ENCODE measurements at places on chromosomes 6 and 20.
A peak's percentile ranks its signal among the peaks of the same experiment; 100 is the strongest.

- DNase-seq = no peak
Observed at GRCh38 chr6:115363379-115363778, 697.3 kb downstream of the FRK start.

- peak; percentile 94 for DNase-seq
Observed at GRCh38 chr20:32474967-32475811, 109.9 kb downstream of the NOL4L start.

- no peak for DNase-seq
Observed at GRCh38 chr20:43237651-43238168, 48.0 kb upstream of the PTPRT start.

DNA sequence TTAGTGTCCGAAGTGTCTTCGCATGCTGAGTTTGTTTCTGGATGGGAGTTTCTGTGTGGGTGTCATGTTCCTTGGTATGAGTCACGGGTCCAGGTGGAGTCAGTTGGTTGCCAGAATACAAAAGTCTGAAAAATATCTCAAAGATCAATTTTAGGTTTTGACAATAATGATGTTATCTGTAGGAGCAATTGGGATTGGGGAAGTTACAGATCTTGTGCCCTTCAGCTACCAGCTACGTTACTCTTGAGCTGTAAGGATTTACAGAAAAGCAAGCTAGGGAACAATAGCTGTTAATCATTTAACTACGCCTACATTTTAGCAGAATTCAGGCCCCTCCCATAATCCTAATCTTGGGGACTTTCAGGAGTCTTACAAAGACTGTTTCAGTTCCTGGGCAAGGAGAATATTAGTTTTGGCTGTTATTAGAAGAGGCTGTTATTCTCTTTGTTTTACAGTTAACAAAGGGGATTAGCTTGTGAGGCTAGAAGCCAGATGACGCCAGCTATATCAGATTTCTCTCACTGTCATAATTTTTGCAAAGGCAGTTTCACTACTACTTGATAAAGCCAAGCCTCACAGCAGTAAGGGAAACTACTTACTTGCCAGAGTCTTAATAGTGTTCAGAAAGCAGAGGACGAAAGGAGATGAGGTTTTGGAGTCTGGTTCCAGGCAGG is 15.4 kb upstream of the SLC22A16 start:
- DNase-seq = no peak

DNA sequence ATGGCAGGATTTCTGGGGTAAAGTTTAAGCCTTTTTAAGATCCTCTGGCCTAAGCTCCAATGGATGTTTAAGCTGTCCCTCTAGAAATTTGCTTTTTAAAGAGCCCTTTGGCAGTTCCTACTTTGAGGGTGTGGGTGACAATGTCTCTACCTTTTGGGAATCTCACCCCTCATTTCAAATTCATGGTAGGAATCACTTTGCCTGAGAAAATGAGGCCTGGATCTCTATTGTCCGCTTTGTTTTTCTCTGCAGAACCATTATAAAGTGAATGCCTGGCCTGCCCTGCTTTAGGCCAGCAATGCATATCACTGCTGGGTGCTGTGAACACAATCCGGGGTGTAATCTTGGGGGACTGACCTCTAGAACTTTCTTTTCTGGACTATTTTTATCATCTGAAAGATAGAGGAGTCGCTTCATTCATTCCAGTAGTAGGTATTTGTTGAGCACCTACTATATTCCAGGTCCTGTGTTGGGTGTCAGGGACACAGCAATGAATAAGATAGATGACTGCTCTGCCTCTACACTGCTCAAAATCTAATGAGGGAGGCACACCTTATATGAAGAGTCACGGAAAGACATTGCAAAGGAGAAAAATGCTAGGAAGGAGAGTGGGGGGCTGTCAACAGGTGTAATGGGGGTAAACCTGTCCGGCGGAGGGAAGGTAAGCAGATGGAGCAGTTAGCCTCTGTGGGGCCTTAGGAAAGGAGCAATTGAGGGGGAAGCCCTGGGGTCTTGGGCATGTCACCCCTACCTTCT is 8.6 kb upstream of the COMMD7 start:
- DNase-seq = no peak

- DNase-seq = no peak
Observed at GRCh38 chr20:44171775-44172571, 15.0 kb downstream of the JPH2 start.

- DNase-seq = no peak
Observed at GRCh38 chr20:12276011-12276673, 358.4 kb downstream of the BTBD3 start.

DNA sequence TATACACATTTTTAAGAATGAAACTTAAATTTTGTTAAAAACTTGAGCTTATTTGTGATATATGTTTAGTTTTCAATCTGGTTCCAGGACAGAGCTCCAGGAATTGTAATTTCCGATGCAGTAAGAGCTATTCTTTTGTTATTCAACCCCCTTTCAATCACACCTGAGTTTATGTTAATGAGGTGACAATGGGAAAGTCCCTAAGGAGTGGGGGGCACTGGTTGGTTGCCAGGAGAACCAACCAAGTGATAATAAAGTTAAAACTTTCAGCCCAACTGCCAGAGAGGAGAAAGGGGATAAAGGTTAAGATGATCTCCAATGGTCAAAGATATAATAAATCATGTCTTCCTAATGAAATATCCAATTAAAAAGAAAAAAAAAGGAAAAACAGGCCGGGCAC is 19.8 kb downstream of the MDN1 start:
- DNase-seq = no peak

- DNase-seq = no peak
Observed at GRCh38 chr20:17417225-17417624, 114.0 kb downstream of the BFSP1 start.

DNA sequence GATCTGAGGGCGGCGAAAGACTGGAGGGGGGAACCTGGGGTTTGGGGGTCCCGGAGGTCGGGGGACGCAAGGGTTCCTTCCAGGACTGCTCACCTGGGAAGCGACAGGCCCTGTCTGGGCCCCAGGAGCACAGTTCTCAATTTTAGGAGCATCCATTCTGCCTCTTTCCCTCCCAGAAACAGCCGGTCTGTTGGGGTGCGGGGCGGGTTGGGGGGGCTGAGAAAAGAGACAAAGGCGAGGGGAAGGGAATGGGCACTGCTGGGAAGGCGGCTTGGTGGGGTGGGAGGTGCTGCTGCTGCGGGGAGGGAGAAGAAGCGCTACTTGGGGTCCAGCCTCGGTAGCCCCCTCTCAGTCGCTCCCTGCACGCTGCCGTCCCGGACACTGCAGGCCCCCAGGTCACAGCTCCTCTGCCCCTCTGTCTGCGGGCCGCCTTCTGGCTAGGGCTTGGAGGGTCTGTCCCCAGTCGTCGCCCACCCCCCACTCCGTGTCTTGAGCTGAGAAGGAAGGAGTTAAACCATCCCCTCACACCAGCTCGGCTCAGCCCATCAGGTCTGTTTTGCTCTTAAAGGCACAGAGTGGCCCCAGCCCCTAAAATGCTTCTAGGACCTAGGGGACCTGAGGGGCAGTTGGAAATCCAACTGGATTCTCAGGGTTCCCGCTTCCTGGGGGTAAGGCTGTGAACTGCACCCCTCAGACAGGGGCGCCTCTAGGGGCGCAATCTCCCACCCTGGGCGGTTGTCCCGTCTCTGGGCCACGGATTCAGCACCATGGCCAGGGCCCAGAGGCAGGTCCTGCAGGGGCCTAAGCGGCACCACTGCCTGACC is 690 bp downstream of the GDAP1L1 start:
- DNase-seq = no peak

- no peak for DNase-seq
Observed at GRCh38 chr20:51584737-51585136, 42.2 kb upstream of the NFATC2 start.

GRCh38 chr6:25297823-25298522 is 18.8 kb downstream of the CARMIL1 start:
- DNase-seq = no peak

DNA sequence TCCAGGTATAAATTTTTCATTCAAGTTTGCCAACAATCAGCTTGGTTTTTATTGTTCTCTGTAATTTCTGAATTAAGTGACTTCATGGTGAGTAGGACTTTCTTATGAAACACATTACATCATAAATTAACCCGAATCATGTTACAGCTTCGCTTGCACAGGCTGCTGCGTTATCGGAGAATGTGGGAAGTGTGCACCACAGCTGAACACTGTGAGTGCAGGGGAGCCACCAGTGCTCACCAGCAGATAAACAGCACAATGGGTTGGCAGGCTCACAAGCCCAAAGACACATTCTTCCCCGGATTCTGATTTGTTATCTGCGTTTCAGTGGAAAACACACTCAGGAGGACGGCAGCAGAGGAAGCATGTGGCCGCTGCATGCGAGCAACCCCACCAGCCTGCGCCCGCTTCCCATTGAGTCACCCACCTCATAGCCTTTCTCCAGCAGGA is 121.1 kb downstream of the GMDS start:
- no peak for DNase-seq

- no peak for DNase-seq
Observed at GRCh38 chr20:36847710-36848040, 28.3 kb upstream of the TLDC2 start.

DNA sequence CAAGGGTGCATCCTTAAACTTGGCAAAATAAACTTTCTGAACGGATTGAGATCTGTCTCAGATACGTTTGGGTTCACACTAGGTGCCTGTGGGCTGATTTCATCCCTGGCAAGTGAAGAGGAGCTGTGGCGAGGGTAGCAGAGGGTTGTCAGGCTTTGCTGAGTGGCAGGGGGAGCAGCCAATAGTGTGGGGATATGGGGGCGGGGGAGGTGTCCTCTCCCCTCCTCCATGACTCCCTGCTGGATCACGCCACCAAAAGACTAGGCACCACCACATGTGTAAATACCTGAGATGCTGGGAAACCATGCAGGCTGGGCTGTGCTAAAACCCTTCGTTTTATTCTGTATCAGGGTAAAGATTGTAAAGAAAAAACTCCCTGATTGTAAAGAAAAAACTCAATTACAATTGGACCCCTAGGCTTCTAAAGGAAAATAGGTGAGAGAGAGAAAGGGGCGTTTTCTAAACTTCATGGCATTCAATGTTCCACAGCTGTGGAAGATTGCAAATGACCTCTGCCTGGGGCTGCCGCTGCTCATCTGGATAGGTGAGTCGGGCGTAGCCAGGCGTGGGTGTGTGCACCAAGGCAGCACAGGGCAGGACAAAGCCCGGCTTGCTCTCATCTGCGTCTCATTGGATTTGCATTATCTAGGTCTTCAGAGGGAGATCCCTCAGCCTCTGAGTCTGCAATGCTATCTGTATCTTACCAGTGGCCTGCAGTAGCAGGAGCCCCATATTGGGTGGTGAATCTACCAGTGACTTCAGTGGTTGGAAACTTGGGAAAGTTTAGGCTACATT is 26.9 kb upstream of the ADTRP start:
- DNase-seq = no peak

GRCh38 chr20:57062241-57062640 is 204.2 kb downstream of the BMP7 start:
- DNase-seq = no peak

DNA sequence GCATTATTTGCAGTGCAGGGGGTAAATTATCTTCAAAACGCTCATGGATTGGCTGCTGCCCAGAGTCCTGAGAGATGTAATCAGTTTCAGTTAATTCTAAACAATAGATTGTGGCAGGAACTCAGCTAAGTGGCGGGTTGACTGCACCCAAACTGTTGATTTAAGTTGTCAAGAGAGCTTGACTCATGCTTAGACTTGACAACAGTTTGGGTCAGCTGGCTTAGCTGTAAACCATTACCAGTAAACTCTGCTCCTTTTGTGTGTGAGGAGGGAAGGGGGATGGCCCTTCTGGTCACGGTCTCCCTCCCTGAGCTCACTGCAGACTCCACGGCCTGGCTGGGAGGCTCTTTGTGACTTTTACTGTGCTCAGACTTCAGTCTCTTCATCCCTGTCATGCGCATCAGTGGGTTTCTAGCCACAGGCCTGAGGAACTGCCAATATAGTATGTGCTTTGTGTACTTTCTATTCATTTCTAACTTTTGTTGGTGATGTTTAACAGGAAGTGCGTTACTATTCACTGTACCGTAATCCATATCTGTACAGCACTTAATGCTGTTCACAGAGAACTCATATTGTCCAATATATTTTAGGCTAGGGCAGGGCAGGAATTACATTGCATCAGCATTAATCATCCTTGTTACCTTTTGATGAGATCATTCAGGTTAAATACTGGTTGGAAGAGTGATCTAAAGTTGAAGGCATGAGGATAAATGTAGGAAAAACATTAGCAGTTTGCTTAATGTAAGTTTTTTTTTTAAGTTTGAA is 488.3 kb downstream of the CDKAL1 start:
- DNase-seq = no peak

DNA sequence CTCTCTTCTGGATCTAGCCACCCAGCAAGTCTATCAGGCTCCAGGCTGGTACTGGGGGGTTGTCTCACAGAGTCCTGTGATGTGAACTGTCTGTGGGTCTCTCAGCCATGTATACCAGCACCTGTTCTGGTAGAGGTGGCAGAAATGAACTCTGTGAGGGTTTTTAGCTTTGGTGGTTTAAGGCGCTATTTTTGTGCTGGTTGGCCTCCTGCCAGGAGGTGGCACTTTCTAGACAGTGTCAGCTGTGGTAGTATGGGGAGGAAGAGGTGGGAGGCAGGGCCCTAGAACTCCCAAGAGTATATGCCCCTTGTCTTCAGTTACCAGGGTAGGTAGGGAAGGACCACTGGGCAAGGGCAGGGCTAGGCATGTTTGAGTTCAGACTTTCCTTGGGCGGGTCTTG is 75.8 kb downstream of the SNAP91 start:
- no peak for DNase-seq

- no peak for DNase-seq
Observed at GRCh38 chr6:127147534-127147933, 29.1 kb downstream of the RSPO3 start.

GRCh38 chr20:1933465-1933870 is 38.3 kb downstream of the SIRPA start:
- no peak for DNase-seq

GRCh38 chr6:135832166-135832565 is 19.3 kb upstream of the PDE7B start:
- DNase-seq = no peak

DNA sequence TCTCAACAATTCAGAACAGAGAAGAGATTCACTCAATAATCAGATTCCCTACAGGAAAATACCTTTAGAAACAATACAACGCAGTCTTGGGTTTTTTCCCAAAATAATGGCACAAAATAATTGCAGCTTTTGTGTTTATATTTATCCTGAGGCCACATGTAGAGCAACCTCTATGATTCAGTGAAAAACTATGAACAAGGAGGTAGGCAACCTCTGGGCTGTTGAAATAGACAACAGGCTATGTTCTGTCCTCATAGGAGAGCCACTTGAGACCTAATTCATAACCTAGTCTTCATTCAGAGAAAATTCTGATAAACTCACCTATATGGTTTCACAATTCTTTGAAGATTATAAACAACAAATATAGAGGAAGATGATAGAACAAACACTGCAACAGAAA is 118.3 kb downstream of the KHDC1L start:
- no peak for DNase-seq
